Myocyte (in vitro differentiated cells): ENCODE measurements at places on chromosomes 4 and X.

GRCh38 chrX:1524874-1525582 is 12.0 kb downstream of the P2RY8 start:
- DNase-seq: no peak

DNA sequence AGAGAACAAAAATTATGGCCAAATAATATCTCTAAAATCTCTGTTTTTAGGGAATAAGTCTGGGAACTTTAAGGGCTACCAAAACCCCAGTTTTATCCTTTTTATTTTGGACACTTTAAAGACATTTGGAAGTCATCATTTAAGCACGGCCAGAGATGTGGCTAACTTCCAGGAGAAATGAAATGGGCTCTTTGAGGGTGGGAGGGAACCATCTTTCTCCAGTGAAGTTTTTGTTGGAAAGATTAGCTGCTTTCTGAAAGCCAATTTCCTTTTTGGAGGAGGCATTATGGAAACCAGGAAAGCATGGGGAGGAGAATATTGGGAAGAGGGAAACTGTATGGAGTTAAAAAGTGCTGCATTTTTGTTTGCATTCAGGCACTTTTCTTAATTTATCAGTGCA is 4.8 kb downstream of the VSIG1 start:
- no peak for DNase-seq

GRCh38 chr4:17981063-17981462 is 40.5 kb downstream of the LCORL start:
- DNase-seq: no peak

GRCh38 chrX:16743604-16744325 is 24.4 kb downstream of the SYAP1 start:
- DNase-seq: peak; percentile 48

DNA sequence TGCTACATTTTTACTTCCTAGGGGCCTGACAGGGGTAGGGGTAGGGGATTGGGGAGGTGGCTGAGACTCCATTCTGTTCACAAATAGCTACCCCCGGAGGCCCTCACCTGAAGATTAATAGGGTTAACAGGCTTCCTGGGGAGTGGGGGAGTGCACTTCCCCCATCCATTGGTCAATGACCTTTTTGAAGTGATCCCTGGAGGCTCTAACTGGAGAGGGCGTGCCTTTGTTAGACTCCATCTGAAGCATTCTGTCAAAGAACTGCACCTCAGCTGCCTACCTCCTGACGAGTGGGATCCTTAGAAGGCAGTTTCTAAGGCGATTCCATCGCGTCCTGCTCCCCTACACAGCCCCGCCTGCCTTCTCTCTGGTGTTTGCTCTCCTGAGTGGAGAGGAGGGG is 10.0 kb upstream of the MTM1 start:
- DNase-seq: no peak

- DNase-seq: no peak
Measured at GRCh38 chr4:964346-965025, 8.9 kb downstream of the DGKQ start.

- DNase-seq: no peak
Measured at GRCh38 chr4:172898715-172899114, 269.9 kb upstream of the GALNT7 start.

GRCh38 chr4:88452912-88453311 is 4.0 kb upstream of the HERC5 start:
- no peak for DNase-seq

DNA sequence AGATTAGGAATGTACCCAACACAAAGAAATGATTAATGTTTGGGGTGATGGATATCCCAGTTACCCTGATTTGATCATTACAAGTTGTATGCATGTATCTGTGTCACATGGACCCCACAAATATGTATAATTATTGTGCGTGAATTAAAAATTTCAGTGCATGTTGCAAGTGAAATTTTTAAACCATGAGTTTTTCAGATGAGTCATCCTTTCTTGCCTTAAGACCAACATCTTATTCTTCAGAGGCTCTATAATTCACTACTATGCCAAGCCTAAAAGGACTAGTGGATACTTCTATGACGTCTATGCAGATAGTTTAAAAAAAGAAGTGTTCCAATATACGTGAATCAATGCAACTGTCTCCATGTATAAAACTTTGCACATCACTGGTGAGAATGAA is 113.0 kb upstream of the SH3RF1 start:
- DNase-seq: peak; percentile 36

GRCh38 chr4:109332926-109333464 is 30.5 kb upstream of the COL25A1 start:
- DNase-seq: peak; percentile 46

GRCh38 chrX:109855501-109855900 is 122.4 kb upstream of the ACSL4 start:
- no peak for DNase-seq

GRCh38 chr4:3369781-3370674 is 71.7 kb upstream of the HGFAC start:
- peak; percentile 91 for DNase-seq

GRCh38 chrX:110108381-110108821 is 105.5 kb downstream of the TMEM164 start:
- no peak for DNase-seq

- DNase-seq: peak; percentile 27
Measured at GRCh38 chr4:104395168-104395614, 99.5 kb downstream of the CXXC4 start.

DNA sequence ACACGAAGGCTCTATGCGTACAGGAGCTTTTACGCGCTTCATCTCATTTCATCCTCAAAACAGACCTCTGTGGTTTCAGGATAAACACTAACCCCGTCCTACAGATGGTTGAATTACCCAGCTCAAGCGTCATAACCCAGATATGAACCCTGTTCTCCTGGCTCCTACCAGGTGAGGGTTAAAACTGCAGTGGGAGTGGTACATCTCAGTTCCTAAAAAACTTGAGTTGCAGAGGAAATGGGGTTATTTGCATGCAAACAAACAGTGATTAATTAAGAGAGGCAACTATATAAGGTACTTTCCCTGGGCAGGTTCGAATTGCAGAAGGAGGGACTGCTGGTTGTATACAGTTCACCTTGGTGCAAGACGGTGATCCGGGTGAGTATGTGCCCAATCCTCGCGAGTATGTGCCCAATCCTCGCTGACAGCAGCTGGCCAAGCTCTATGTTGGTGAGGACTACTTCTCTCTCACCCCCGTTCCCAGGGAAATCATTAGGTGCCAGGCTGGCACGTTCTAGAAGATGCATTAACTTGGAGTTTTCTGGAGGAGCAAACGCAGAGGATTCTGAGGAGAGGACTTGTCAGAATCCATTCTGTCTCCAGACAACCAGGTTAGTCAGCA is 72.6 kb downstream of the FHDC1 start:
- no peak for DNase-seq

DNA sequence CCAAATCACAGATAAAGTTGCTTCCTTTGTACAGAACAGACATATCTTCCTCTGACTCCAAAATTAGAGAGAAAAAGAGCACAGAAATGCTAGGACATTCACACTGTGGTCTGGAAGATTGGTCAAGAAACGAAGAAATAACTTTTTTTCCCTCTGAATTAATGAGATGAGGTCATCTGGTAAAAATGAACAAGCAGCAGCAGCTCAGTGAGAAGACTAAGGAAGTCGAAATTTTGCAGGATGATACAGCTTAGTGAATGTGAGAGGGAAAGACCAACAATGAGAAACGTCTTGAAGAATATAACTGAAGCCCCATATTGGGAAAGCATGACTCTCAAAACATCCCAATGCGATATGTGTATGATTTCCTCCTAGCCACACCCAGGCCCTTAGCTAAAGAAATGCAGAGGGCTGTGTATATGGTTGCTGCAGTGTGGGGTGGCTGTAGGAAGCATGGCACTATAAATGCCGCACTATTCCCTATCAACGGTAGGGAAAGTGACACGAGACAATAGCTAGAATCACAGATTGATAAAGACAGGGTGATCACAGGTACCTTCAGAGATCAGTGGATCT is 208.6 kb downstream of the VEGFC start:
- no peak for DNase-seq

DNA sequence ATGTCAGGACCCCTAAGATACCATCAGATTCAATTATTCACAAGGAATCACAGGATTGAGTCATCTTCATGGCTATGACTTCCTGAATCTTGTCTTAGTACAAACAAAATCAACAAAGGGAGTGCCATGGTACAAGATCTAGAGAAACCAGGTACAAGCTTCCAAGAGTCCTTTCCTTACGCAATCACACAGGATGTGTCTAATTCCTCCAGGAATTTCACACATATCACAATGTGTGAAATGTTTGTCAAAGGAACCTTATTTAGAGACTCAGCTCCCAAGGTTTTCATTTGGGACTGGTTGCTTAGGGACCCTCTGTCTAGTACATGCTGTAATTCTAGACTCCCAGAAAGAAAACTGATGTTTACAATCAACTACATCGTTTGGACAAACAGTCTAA is 83.0 kb downstream of the MAB21L2 start:
- DNase-seq: no peak

GRCh38 chrX:150227873-150228410 is 135.2 kb upstream of the MAMLD1 start:
- DNase-seq: no peak

DNA sequence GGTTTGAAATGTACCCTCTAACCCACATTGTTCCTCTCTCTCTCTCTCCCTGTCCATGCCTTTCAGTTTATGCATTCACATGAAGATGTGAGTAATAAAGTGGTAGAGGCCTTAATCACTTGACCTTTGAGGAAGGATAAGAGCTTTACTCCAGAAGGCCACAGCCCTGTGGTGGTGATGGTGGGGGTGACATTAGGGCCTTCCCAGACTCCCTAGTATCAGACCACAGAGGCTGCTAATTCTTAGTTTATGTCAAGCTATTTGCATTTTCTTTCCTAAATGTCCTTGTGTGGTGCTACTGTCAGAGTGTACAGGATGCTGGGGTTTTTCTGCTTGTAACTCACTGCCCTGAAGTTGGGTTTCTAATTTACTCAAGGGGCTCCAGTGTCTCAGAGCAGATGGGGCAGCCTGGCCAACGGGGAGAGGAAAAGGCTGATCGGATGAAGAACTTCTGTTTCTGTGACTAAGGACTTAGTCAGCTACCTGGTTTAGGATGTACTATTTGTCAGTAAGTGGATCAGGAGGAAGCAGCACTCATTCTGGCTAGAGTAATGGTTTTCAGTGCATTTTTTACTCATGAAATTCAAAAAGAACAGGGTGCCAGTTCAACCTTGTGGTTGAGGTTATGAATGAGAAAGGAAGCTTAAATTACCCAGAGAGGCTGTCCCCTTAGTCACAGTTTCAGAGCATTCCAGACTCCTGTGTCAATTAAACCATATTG is 509.6 kb upstream of the DIPK2B start:
- DNase-seq: peak; percentile 53

DNA sequence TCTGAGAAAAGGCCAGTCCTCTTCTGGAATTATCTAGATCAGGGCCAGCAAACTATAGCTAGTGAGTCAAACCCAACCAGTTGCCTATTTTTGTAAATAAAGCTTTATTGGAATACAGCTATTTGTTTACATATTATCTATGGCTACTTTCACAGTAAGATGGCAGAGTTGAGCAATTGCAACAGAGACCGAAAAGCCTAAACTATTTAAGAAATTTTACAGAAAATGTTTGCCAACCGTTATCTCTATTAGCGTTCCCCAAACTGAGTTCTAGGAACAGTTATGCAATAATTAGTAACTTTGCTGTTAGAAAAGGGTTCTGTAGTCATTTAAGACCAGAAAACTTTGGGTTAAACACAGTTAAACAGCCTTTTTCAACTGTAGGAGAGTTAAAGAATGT is 10.5 kb downstream of the TEX13B start:
- DNase-seq: no peak

DNA sequence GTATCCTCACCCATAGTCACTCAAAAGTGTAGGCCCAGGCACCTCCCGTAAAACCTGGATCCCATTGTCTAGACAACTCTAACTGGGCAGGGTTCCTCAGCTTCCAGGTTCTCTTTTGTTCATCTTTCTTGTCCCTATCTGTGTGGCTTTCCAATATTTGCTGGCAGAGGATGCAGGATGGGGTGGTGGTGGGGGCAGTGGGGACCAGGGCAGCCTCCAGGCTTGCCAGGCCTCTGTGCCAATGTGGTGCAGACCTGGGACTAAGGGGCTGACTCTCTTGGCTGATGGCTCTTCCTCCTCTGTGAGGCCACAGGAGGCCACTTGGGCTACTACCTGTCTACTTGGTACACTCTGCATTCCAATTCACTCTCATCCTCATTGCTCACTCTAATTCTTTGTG is 76.4 kb downstream of the NBDY start:
- no peak for DNase-seq

DNA sequence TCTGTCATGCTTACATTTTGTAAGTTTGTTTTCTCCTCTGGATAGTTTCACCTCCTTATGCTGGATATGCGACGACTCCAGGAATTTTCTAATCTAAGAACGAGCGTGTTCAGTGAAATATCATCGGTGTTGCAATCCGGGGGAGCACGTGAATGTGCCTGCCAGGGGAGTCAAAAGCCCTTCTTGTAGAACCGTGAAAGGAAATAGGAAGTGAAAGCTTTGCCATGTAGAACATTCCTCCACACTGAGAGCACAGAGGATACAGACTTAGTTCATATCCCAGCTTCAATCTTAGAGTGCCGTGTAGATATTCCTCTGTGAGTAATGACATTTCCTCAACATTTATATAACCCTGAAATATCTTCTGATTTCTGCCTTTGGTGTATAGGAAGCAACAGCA is 121.2 kb downstream of the VEGFC start:
- DNase-seq: no peak

GRCh38 chr4:186037692-186038658 is 31.0 kb upstream of the TLR3 start:
- DNase-seq: peak; percentile 83

DNA sequence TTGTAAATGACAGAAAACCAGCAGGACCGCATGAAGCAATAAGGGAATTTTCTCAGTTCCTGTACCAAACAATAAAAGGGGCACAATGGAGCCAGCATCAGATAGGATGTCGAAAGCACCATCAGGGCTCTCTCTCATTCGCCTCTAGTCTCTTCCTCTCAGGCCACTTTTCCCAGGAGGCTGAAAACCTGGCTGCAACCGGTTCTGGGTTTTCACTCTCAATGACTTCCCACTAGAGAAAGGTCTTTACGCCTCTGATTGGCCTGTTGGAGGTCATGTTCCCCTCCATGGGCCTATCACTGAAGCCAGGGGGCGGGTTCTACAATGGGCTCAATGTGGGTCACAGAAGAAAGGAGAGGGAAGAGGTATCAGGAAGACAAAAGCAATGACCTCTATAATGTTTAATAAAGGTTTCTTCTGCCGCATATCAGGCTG is 29.3 kb downstream of the ZNF827 start:
- DNase-seq: no peak

DNA sequence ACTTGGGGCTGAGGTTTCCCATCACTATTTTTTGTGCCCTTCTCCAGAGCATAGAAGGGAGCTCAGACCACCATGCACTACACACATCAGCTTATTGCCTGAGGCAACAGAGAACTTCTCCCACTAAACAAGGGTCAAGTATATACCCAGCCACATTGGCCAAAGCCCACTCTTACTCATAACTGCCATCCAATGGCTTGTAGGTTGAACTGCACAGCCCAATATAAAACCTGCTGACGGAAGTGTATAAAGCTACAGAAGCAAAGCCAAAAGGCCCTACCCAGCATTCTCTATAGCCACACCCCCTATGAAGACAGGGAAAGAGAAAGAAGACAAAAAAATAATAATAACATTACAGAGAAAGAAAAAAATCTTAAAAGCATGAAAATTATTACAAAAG is 139.7 kb downstream of the LRBA start:
- DNase-seq: no peak
